ENCODE measurements at places on chromosomes 12 and 14.

DNA sequence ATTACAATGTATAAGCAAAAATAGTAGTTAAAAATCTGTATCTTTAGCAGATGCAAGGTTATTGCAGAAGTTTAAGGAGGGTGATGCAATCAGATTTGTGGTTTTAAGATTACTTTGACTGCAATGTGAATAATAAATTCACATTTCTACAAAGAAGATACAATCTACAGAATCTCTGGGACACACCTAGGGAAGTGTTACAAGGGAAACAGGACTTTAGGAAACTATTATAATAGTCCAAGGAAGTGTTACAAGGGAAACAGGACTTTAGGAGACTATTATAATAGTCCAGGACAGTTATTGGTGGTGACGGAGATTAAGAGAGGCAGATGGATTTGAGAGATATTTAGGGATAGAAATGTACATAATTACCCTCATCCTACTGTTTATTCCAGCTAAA lies 154.4 kb upstream of the GARIN6 start:
- no peak for DNase-seq

- DNase-seq: peak; percentile 48
Observed at GRCh38 chr12:120684523-120684932, 2.4 kb upstream of the MLEC start.

GRCh38 chr12:107503887-107504885 lies 181.4 kb upstream of the PWP1 start:
- DNase-seq: no peak

- DNase-seq: peak; percentile 34
Observed at GRCh38 chr14:92513966-92514843, 624 bp downstream of the RIN3 start.

GRCh38 chr12:105231396-105231795 lies 4.6 kb downstream of the APPL2 start:
- DNase-seq: peak; percentile 36

DNA sequence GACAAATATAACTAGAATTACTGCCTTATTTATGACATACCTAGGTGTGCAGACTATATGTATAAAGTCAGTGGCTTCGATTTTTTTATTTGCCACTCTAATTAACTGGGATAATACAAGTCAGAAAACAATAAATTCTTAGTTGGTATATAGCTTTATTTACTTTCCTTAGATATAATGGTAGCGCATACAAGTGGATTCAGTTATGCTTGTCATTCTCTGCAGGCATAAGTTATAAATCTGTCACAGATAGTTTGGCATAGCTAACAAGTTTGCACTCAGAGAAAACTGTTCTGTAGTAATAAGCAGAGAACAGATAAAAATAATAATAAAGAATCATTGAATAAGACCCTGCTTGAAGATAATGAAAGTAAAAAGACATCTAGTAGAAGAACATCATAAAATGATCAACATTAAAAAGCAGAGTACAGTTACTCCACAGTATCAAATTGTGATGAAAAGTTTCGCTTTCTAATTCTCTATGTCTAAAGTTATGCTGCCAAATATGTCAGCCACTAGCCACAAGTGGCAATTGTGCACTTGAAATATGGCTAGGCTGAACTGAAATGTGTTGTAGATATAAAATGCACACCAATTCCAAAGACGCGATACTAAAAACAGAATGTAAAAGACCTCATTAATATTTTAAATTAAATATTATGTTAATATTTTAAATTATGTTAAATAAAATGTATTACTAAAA lies 224.1 kb downstream of the SLC25A21 start:
- DNase-seq: no peak

DNA sequence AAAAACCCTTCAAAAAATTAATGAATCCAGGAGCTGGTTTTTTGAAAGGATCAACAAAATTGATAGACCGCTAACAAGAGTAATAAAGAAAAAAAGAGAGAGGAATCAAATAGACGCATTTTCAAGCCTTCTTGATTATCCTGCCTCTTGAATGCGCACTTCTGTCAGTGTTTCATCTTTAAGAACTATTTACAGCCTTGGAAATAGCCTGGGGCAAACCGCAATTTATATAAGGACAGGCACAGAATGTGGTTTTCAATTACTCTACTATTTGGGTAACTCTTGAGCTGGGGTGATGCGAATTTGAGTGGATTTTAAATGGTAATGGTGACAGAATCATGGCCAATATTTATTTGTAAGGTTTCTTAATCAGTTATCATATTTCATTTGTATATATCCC lies 179.1 kb upstream of the OTX2 start:
- no peak for DNase-seq

GRCh38 chr12:5612556-5613410 lies 180.9 kb downstream of the NTF3 start:
- no peak for DNase-seq

DNA sequence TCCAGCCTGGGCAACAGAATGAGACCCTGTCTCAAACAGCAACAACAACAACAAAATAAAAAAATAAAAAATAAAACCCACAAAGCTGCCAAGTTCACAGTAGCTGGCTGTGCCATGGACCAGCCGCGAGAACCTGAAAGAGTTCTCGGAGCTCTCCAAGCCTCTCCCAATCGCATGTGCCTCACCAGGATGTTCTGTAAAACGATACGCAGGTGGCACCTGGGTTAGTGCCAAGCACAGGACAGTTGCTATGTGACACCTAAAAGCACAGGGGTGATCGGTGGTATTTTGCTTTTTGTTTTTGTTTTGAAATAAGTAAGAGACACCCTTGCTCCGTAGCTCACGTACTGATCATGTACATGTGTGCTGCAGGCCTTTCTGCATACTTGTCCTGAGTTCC lies 52.4 kb downstream of the RFLNA start:
- DNase-seq: no peak

DNA sequence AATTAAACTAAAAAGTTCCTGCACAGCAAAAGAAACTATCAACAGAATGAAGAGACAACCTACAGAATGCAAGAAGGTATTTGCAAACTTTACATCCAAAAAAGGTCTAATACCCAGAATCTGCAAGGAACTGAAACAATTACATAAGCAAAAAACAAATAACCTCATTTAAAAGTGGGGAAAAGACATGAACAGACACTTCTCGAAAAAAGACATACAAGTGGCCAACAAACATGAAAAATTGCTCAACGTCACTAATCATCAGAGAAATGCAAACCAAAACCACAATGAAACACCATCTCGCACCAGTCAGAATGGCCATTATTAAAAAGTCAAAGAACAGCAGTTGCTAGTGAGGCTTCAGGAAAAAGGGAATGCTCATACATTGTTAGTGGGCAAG lies 15.2 kb downstream of the PDE6H start:
- DNase-seq: no peak

- DNase-seq: peak; percentile 81
Observed at GRCh38 chr14:102949062-102949800, 26.8 kb downstream of the AMN start.

DNA sequence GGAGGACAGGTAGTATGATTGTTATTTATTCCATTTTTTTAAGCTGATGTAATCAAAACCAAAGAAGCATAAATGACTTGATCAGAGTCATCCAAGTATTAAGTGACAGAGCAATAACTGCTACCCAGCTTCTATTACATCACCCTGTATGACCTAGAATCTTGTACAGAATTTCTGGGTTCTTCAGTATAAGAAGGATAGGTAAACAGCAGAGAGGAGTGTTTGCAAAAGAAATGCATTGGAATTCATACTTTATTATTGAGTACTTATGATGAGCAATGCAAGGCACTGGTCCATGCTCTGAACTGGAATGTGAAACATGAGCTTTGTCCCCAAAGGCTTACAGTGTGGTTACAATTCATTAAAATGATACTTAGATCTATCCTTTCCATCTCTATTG lies 916.8 kb downstream of the DIO2 start:
- no peak for DNase-seq

DNA sequence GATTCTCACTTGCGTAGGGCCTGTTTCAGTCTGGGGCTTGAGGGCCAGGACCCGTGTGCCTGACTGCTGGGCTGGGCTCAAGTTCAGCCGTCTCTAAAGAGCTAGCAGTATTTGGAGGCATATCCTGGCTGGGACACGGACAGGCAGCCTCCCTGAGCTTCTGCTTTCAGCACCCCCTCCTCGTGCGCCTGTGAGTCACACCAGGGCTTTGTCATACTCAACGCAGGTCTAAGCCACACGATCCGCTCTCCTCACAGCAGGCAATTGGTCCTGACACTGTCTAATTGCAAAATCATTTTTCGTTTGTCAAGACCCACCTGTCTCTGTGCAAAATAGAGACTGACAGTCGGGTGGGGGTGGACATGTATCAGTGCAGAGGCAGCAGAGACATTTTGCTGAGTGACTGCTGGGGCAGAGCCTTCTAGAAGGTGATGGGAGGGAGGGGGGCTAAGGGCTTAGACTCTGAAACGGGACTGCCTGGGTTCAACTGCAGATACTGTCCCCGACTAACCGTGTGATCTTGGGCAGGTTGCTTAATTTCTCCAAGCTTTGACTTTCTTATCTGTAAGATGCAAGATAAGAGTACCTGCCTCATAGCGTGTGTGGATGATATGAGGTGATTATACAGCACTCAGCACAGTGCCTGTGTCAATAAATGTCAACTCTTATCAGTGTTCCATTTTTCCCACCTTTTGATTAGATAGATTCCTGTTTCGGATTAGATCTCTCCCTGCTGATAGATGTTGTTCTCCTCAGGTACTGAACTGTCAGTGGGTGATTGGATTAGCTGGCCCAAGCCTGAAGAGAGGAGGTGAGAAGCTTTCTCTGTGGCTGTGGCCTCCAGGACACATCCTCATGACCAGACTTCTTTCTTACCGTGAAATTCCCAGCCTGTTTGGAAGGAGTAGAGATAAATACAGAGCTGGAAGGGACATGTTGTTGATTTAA lies 53.1 kb downstream of the KCNA1 start:
- DNase-seq: no peak

GRCh38 chr12:97637770-97638169 lies 175.2 kb downstream of the RMST start:
- no peak for DNase-seq

DNA sequence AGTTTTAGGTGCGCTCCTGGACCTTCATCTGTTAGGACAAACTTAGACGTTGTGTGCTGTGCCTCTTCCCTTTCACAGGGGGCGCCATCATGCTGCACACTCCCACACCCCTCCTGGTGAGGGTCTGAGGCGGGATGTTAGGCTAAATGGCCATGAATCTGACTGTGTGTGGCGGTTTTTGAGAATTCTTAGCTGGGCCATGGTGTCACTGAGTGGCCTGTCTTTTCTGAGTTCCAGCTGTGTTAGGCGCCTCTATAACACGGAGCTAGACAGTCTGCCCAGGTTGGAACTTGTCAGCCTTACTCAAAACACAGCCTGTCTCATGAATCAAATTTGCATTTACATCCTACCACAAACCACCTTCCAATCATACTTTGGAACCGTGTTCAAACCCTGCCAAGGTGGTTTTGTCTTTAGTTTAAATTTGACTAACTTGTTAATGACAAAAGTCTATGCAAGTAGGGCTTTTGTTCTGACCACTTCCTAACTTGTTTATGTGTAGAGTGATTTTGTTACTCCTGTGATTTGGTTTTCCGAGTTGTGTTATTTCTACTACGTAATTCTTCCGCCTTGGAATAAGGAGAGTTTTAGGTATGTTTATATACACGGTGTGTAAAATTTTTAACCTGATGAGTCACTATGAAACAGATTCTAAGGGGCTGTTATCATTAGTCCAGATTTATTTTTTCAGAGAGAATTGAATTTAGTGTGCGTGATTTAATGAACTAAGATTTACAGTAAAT lies 19.6 kb downstream of the ACVR1B start:
- DNase-seq: no peak

DNA sequence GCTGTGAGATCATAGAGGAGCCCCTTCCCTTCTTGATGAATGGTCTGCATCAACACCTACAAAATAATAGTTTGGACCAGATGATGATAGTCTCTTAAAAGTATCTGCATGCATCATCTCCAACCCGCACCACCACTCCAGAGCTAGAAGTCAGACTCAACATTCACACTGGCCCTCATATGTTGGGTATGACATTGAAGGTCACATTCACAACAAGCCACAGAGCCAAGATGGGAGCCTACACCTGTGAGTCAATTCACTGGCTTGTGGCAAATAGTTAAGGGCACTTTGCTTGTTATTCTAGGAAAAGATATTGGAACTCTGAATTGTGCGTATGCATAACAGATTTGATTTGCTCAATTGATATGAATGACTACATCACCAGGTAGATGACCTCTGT lies 1197.9 kb downstream of the VRK1 start:
- DNase-seq: no peak

DNA sequence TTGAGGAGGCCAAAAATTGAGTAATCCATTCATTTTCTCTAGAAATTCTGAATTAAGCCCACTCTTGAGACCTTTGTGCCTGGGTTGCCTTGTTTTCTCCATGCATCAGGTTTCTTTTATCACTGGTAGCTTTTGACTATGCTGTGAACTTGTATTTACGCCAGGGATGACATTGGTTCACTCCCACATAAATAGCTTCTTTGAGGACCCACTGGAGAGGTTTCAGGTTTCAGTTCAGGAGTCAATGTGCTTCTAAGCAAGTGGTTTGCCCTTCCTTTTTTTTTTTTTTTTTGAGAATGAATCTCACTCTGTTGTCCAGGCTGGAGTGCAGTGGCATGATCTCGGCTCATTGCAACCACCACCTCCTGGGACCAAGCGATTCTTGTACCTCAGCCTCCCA lies 10.2 kb upstream of the SLC17A8 start:
- no peak for DNase-seq

GRCh38 chr12:121578230-121579189 lies 2.3 kb downstream of the KDM2B start:
- no peak for DNase-seq

DNA sequence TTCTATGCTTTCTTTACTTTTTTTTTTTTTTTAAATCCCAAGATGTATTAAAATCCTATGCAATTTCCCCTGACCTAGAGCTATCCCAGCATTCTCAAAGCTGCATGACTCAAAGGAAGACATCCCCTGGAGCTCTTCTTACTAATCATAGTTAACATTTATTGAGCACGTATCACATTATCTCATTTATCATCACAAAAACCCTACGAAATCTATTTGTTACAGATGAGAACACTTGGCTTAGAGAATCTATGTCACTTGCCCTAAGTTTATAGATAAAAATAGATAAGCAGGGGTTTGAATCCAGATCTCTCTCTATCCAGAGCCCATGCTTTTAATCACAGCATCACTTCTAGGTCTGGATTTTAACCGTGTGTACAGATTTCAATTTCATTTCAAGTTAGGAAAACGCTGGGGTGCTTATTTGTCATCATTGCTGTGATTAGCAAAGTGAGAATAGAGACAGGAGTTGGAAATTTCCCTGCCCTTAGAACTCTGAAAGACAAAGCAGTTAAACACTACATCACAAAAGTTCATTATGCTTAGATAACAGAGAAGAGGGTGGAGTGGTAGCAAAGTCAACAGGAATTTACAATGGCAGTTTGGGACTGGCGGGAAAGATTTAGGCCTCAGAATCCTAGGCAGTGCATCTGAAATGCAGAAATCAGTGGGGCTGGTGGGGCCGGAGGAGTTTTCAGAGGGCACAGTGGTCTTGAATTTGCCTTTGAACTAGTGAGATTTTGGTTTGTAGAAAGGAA lies 177.7 kb upstream of the FRMD6 start:
- peak; percentile 46 for DNase-seq

- DNase-seq: no peak
Observed at GRCh38 chr14:102580550-102581110, 11.8 kb upstream of the RCOR1 start.

- DNase-seq: no peak
Observed at GRCh38 chr12:95796225-95796981, 5.8 kb upstream of the NTN4 start.

GRCh38 chr12:12791756-12792369 lies 6.4 kb downstream of the APOLD1 start:
- peak; percentile 67 for DNase-seq

GRCh38 chr12:67940780-67941243 lies 48.4 kb upstream of the IFNG-AS1 start:
- peak; percentile 78 for DNase-seq

- DNase-seq: peak; percentile 39
Observed at GRCh38 chr14:60637479-60638315, 11.6 kb downstream of the SIX1 start.

All from AG10803 (cell line).